Stimulated activated CD8-positive, alpha-beta memory T cell treated with anti-CD3 and anti-CD28 coated beads, Interleukin-4, amount 100 ng/mL, for 1 hour (primary cell): ENCODE measurements at places on chromosomes 2 and 18.

DNA sequence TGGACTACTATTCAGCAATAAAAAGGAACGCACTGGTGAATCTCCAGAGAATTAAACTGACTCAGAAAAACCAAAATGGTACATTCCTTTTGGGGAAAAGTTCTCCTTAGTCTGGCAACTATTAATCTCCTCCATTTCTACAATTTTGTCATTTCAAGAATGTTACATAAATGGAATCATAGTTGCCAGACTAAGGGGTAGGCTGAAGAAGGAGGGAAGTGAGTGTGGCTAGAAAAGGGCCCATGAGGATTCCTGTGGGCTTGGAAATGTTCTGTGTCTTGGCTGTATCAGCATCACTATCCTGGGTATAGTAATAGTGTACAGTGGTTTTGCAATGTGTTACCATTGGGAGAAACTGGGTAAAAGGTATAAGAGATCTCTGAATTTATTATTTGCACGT, 72.4 kb downstream of the ZAP70 start:
- no peak for DNase-seq

- no peak for DNase-seq
These were observed 1.5 kb downstream of the TET3 start for GRCh38 chr2:73986085-73986681.

GRCh38 chr2:127321303-127321702, 27.4 kb upstream of the ERCC3 start:
- DNase-seq, result no peak

DNA sequence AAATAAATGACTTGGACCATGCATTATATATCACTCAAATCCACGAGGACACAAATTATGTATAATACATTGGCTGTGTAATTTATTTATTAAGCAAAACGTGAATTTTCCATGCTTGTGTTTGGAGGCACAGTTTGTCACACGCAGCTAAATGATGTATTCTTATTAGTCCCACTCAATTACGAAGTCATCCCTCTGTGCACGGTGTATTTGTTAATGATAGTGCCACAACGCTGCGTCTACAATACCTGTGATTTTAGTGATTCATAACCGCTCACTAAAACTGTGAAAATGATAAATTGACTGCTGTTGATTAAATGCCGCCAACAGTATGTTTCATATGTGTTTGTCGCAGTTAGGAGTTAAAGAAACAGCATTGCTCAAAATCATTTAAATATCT, 358.3 kb downstream of the ZNF516 start:
- DNase-seq, result no peak

DNA sequence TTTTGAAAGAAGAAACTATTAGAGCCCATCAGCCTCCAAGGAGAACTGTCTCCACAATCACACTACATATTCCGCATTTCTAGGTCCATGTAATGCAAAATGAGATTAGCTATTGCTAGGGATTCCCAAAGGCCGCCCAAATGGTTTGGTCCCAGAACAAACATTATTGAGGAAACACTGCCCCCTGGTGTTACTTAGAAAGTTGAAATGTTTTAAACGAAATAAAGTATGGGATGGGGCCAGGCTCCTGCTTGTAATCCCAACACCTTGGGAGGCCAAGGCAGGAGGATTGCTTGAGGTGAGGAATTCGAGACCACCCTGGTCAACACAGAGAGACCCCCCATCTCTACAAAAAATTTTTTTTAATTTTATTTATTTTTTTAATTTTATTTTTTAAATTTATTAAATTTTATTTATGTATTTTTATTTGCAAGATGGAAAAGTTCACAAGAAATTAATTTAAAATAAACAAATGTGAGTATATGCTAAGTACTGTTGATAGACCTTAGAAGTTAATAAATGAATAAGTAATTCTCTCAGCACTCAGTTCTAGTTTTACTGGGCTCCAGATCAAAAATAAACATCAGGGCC, 5.5 kb downstream of the NHEJ1 start:
- no peak for DNase-seq

GRCh38 chr2:29281086-29281915, 166.1 kb downstream of the CLIP4 start:
- DNase-seq, result no peak

GRCh38 chr2:224671731-224672130, 44.4 kb downstream of the CCDC195 start:
- no peak for DNase-seq

DNA sequence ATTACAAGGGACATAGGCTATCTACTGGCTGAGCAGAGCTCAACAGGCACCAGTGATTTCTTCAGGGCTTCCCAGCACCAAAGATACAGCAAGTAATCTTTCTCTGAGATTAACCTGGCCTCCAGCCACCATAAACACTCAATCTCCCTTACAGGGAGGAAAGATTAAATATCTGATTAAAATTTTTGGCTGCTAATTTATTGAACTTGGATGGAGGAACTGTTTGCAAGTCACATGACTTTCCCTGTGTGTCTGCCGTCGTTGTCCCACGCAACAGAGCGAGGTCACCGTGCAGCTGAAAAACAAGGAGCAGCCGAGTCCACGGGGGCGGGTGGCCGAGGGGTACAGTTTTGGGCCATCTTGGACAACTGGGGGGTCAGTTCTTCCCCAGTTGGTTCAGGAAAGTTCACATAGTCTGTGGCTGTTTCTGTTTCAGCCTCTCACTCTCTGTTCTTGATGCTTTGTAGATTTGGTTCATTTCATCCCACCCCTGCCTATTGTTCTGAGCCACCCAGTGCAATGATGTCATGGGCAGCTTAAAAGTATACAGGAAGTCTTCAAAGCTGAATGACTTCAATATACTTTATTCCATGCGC, 186.8 kb upstream of the CTAGE1 start:
- DNase-seq, result no peak

DNA sequence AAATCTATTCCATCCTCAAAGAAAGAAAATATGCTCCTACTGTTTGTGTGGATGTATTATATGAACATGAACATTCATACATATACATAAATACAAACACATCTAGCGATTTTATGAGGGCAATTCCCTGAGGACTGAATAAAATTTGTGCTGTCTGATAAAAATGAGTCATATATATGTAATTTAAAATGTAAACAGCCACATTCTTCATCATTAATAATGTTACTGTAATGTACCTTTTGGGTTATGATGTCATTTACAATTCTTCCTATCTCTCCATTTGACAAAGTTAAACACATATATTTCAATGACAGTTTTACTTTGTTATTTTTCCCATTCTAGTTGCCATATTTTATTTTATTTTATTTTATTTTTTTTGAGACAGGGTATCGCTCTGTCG, 91.3 kb upstream of the ZFP36L2 start:
- DNase-seq, result no peak

DNA sequence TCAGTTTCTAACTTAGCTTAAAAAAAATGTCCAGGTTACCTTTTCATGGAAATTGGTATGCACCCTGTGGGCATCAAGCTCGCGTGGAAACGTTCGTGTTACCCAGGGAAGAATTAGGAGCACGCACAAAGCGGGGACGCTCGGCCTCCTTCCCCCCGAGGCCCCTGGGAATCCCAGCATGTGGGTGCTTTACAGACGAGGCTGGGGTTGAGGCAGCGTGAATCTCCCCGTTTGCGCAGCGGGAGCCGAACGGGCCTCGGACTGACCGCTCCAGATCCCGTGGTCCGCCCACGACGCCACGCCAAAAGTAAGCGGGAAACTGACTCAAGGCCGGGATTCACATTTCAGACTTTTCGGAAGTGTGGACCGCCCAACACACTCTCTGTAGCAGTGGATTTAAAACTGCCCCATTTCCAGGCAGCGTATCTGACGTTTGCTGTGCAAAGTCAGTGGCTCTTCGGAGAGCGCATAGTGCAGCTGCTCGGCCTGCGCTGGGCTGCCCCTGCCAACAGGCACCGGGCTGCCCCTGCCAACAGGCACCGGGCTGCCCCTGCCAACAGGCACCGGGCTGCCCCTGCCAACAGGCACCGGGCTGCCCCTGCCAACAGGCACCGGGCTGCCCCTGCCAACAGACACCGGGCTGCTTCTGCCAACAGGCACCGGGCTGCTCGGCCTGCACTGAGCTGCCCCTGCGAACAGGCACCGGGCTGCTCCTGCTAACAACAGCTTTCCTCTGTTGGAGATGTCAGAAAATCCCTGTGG, 49.7 kb downstream of the SH3YL1 start:
- DNase-seq, result no peak

- no peak for DNase-seq
These were observed 50.8 kb downstream of the KCTD18 start for GRCh38 chr2:200459101-200459500.

DNA sequence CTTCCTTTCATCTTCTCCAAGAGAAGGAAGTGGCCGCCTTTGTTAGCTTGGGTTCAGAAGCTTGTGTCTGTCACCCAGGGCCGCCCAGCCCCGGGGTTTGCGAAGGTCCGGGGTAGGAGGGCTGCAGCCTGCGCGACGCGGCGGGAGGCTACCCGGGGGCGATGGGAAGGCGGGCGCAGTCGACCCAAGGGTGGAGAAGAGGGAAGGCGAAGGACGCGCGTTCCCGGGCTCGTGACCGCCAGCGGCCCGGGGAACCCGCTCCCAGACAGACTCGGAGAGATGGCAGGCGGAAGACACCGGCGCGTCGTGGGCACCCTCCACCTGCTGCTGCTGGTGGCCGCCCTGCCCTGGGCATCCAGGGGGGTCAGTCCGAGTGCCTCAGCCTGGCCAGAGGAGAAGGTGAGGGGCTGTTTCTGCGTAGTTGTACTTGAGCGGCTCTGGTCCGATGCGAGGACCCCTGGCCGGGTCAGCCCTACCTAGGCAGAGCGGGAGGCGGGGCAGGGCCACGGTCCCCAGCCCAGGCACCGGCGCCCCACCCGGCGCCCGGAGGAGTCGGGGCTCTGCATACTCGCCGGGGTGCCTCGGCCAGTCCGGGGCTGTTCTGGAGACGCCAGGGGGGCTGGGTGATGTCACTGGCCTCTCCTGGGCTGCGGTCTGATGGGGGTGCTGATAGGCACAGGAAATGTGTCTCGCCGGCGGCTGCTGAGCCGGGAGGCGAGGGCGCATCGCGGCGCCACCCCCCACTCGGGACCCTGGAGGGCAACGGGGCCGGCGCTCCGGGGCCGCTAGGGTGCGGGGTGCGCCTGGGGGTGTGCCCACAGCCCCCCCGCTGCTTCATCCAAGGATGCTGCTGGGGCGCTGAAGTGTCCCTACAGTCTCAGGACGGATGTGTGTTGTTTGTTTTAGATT, at the start of gene QPCT:
Gene QPCT, plus strand, starts transcription at position 178 of the 909 bp plus-strand sequence. Its CDS starts 102 bp downstream, at position 280.
- peak; percentile 55 for DNase-seq

DNA sequence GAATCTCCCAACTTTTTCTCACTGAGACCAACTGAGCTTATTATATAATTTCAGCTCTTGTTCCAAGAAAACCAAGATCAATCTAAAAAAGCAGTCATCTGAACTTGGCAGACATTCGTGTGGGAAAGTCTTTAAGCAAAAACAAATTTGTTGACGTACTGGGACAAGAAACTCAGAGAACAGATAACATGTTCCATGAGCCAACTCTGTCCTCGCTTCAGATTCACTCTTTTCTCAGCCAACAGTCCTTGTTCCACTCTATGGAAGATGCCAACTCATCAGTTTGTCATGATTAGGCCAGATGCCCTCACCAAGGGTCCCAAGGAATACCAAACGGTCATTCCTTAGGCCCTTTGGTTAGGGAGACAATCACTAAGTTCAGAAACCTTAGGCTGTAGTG, 224.2 kb upstream of the CTAGE1 start:
- no peak for DNase-seq

DNA sequence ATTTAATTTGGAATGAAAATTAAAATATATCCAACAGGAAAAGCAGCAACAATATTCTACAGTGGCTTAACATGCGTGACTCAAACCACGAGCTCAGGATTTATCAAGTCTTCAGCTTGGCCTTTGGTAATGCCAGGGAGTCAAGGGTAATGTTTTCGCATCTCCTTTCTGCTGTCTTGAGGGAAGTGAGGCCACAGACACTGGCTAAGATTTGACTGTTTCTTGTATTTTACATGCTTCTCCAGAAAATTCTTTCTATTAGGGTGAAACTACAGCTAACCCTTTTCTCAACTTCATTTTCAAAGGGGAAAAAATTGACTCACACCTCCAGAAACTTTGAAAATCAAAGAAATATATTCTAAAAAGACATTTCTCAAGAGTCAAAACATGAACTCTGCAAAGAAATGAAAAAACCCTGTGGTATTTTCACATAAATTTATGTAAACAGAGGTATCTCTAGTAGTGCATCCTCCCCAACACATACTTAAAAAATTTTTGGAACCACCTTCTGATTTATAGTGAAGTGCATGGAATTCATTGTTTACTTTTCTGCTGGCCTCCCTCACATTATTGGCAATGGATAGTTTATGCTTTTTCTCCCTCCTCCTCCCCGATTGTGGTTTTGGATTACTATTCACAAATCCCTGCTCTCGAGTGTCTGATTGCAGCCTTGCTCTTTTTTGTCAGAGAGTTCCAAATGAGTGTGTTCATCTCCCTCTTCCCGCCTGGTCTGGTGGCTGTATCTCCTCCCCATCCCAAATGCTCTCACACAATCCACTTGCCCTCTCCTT, 48.7 kb downstream of the DPP4 start:
- DNase-seq, result no peak

GRCh38 chr2:2569836-2570235, 238.8 kb upstream of the MYT1L start:
- DNase-seq, result no peak

- DNase-seq, result no peak
These were observed 117.0 kb downstream of the AP1S3 start for GRCh38 chr2:223720367-223720766.

DNA sequence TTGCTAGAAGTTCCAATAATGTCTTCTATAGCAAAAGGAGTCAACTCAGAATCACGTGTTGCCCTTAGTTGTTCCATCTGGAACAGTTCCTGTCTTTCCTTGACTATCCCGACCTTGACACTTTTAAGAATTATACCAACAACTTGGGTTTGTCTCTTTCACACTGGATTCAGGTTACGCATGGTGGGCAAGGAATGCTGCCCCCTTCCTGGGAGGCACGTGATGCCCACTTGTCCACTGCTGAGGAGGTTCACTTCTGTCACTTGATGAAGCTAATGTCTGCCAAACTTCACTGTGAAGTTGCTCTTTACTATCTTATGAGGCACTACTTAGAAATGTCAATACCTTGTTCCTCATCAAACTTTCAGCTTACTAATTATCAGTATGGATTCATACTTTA, 5.3 kb downstream of the COX5B start:
- DNase-seq, result no peak

DNA sequence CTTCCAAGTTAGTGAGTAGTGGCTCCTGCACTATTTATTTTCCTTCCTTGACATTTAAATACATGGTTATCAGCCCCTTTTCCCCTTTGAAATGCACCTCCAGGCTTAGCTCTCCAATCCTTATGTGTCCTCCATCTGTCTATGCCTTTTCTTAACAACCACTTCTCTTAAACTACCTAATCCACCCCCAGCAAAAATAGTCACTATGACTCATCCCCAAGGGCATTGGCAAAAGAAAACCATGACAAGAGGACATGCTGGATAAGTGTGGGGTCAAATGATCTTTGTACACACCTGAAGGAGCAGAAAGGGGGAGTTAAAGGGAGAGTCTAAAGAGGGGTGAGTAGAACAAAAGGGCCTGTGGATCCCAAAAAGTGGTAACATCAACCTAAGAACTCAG, 127.2 kb downstream of the ANKRD44 start:
- no peak for DNase-seq

DNA sequence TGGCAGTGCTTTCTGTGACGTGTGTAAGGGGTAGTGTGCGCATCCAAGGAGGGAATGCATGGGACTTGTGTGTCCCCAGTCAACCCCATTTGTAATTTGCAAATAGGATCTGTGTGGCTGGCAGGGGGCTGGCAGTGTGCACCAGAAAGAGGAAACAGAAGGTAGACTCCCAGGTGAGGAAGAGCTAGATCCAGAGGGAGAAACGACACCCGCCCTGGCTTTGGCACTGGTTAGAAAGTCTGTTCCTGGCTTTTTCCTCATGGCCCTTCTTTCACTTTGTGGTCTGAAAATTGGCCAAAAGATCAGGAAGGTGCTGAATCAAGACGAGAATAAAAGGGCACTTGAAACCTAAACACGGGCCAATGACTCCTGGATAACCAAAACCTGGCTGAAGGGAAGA, 33.3 kb downstream of the PRKCE start:
- no peak for DNase-seq
